ENCODE measurements at places on chromosomes 4 and X. TPM values are rescaled to one million over a fixed set of nuclear protein-coding genes. Genes with fewer than 3 reads are reported as not detected.

DNA sequence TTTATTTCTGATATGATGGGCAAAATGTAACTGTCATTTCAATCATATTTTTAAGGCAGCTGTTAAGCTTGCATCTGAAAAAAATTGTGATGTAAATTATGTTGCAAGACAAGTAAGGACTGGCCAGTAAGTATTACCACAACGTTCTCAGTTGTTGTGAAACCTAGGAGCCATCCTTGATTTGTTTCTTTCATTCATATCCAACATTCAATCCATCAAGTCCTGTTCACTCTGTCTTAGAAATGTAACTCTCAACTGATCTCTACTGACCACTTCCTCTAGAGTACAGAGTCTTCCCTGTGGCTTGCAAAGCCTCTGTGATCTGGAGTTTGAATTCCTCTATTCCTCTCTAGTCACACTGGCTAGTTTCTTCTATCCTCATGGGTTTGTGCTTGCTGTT, 161.4 kb upstream of the MAD2L1 start:
- no peak for DNase-seq

Gene VCX3A
- total RNA-seq = 1.4 TPM

- peak; percentile 9 for DNase-seq
Measured at GRCh38 chr4:129342819-129343408, 247.0 kb downstream of the C4orf33 start.

- no peak for DNase-seq
Measured at GRCh38 chrX:68763481-68763880, 65.3 kb upstream of the EFNB1 start.

DNA sequence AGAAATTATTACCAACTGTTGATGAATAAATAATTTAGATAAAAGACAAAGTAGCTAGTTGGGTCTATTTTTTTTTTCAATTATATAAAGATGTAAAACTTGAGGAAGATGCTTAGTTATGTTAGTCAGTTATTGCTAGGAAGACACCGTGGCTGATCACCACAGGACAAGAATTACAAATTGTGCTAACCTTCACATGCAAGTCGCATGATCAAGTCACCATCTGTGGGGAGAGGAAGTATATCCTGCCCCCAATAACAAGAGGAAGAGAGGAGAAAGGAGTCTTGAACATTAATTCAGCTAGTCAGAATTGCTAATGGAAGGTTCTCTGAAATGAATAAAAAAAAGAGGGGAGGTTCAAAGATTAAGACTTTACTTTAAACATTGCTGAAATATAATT, 52.3 kb downstream of the CPEB2 start:
- no peak for DNase-seq
